Ureter (tissue), 1 donor: ENCODE measurements at places on chromosomes 3 and 15. TPM values are rescaled to one million over a fixed set of nuclear protein-coding genes. Genes with fewer than 3 reads are reported as not detected.

DNA sequence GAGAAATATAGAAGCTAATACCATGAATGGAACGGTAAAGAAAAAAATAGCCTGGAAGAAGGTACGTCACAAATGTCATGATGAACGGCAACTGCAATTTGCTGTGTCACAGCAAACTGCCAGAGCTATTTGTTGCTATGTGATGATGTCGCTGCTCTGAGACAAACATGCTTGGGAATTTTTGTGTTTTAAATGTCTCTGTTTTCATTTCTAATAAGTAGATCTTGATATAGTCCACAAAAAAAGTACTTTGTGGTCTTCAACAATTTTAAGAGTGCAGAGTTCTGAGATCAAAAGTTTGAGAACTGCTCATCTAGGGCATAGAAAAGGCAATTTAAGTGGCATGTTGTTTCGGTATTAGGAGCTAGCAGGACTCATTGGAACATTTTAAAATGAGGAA lies 4.3 kb upstream of the NR1D2 start:
- DNase-seq: no peak

- DNase-seq: no peak
Observed at GRCh38 chr15:92155934-92156333, 237.7 kb upstream of the ST8SIA2 start.

GRCh38 chr15:52483707-52484106 lies 45.0 kb downstream of the MYO5A start:
- DNase-seq: no peak

DNA sequence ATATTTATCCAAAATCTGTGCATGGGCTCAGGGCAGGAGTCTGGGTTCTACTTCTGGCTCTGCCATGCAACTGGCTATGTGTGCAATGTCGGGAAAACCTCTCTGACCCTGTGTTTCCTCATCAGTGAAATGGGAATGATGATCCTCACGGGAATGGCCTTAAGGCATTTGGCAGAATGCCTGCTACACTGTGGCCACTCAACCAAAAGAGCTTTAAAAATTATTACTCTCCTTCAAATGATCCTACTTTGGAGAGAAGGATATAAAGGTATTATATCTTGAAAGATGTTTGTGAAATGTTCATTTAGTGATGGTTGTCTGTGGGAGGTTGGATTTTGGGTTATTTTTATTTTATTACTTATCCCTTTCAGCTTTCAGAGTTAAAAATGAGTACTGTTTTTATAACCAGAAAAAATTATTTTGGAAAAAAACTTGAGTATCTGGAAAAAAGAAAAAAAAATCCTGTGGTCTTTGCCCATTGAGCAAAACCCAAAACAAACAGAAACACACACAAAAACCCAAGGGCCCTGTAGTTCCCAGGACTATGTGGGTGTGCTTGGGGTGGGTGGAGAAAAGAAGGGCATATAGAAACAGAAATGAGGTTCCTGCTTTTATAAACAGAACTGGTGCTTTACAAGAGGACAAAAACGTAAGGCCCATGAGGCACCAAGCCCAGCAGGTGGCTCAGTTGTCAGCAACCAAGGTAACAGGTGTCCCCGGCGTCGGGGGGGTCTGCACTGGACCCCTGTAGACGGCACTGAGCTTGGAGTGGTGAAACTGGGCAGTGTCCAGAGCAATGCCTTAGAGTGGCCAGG lies 22.0 kb downstream of the RGMA start:
- DNase-seq: no peak

- no peak for DNase-seq
Observed at GRCh38 chr3:111733856-111734255, 125.2 kb upstream of the PHLDB2 start.

- no peak for DNase-seq
Observed at GRCh38 chr3:112634786-112635541, 6.0 kb downstream of the CCDC80 start.

- DNase-seq: no peak
Observed at GRCh38 chr3:42184651-42185443, 81.1 kb downstream of the CCK start.

The MYNN gene
- 18.5 TPM for total RNA-seq

The PRTG gene
- total RNA-seq: 3.7 TPM
